Cardiac atrium fibroblast (primary cell): ENCODE measurements at places on chromosomes 16 and 17. TPM values are rescaled to one million over a fixed set of nuclear protein-coding genes. Genes with fewer than 3 reads are reported as not detected.

Gene MYH3
- total RNA-seq: 0.54 TPM in 1 of 2 replicates, not detected in the other

Gene VEZF1
- 17.9 and 24.1 TPM in 2 replicates for total RNA-seq

Gene RPGRIP1L
- 7.0 and 13.2 TPM in 2 replicates for total RNA-seq

Gene SCO1
- total RNA-seq: 25.3 and 26.7 TPM in 2 replicates

Gene SLC13A5
- total RNA-seq: not detected in 2 replicates

Gene CACNA1G
- 0.16 TPM in 1 of 2 replicates, not detected in the other for total RNA-seq

Gene GUCY2D
- not detected in 2 replicates for total RNA-seq

Gene GPR179
- not detected in 2 replicates for total RNA-seq

Gene SRCIN1
- total RNA-seq: not detected in 2 replicates

Gene SPN
- total RNA-seq: under 0.01 and 0.36 TPM in 2 replicates

Gene KRT9
- total RNA-seq: not detected in 2 replicates

Gene DOC2A
- total RNA-seq: not detected in 2 replicates

Gene C16orf90
- total RNA-seq: not detected in 2 replicates

Gene COPRS
- total RNA-seq: 32.3 and 62.2 TPM in 2 replicates

Gene XYLT1
- total RNA-seq: 3.2 and 4.2 TPM in 2 replicates

Gene TP53TG3
- total RNA-seq: not detected in 2 replicates
